NCI-H2081 (cell line): ENCODE measurements at places on chromosomes 12 and 14.
A peak's percentile ranks its signal among the peaks of the same experiment; 100 is the strongest.

DNA sequence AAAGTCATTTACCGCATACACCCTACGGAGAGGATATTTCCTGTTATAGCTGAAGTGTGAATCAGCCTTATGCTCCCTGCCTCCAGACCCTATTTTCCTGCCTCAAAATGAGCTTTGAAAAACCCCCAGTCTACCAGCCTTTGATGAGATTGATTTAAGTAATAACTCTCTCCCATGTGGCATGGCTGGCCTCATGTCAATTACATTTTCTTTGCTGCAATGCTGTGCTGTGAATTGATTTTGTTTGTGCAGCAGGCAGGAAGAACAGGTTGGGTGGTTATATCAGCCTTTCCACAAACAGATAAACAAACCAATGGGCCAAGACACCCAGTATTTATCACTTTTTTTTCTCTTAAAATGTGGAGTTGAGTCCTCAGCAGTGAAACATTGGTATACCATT is 1105.5 kb upstream of the TMEM132C start:
- DNase-seq = no peak

DNA sequence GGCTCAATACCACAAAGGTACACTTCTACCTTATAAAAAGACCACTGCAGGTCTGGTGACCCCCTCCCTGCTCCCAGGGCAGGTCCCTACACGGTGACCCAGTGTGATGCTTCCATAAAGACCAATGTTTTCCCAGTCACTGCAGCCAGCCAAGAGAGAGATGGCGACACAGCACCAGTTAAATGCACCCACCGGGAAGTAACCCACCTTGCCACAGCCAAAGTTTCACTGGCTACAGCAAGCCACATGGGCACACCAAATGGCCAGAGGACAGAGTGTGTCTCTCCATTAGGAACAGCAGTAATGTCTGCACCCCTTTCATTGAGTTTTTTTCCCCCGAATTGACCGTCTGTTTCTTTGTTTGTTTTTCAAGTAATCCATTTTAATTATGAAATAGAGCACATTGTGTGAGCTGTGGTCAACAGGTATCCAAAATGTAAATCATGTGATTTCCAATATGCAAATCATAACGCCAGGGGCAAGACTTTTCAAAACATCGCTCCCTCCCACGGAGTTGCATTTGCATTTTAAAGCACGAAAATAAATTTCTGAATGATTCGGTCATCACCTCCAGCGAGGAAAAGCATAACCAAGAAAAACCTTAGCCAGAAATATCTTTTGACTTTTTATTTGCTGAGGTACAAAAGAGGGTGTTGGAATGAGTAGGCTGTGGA is 48.9 kb upstream of the EML1 start:
- DNase-seq = no peak

DNA sequence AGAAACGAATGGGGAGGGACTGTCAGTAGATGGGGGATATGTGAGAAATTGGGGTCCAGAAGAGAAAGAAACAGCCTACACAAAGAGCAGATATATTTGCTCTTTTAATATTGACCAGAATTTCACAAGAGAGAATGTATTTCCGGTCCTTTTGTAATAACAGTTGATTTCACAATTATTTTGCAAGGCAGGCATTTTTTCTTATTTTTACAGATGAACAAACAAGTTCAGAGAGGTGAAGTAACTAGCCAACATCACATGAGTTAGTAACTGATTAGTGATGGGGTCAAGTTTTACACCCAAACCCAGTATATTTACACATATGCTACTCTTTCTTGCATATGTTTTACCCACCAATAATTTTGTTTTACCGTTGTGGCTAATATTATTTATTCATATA is 188.2 kb downstream of the NAV3 start:
- no peak for DNase-seq

GRCh38 chr12:25197608-25198007 is 2.6 kb downstream of the ETFRF1 start:
- DNase-seq = no peak

- no peak for DNase-seq
Observed at GRCh38 chr12:72472350-72472749, 200.2 kb downstream of the TRHDE start.

GRCh38 chr14:89429199-89430181 is 12.5 kb upstream of the FOXN3 start:
- peak; percentile 67 for DNase-seq

GRCh38 chr12:109767456-109767855 is 53.8 kb downstream of the FAM222A start:
- no peak for DNase-seq

DNA sequence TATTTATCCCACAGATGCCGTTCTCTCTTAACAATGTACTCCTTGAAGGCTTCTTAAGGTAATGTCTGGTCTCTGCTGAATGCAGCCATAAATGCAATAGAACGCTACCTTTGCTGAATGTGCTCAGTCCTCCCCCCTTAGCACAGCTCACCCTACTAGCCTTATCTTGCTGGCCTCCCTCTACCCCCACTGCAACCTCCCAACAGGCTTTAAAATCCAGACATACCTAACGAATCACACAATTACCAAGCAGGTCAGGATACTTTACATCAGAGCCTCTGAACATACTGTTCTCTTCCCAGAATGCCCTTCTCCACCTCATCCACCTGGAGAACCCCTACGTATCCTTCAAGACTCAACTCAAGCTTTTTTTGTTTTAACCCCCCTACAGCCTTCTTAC is 51.0 kb upstream of the CRADD start:
- no peak for DNase-seq

- DNase-seq = no peak
Observed at GRCh38 chr12:12686472-12686871, 9.5 kb downstream of the GPR19 start.

GRCh38 chr12:91833780-91834359 is 311.8 kb downstream of the BTG1 start:
- no peak for DNase-seq

GRCh38 chr12:75294336-75294735 is 35.8 kb downstream of the CAPS2 start:
- no peak for DNase-seq

GRCh38 chr12:87804386-87804785 is 224.8 kb downstream of the C12orf50 start:
- no peak for DNase-seq

- DNase-seq = no peak
Observed at GRCh38 chr14:74246542-74246941, 7.3 kb downstream of the VSX2 start.
